ENCODE measurements at places on chromosomes 13 and 19. TPM values are rescaled to one million over a fixed set of nuclear protein-coding genes. Genes with fewer than 3 reads are reported as not detected.

- no peak for DNase-seq
These were observed 338.5 kb upstream of the SPRY2 start for GRCh38 chr13:80679423-80679822.

- DNase-seq, result no peak
These were observed 76.8 kb downstream of the FREM2 start for GRCh38 chr13:38763446-38764381.

DNA sequence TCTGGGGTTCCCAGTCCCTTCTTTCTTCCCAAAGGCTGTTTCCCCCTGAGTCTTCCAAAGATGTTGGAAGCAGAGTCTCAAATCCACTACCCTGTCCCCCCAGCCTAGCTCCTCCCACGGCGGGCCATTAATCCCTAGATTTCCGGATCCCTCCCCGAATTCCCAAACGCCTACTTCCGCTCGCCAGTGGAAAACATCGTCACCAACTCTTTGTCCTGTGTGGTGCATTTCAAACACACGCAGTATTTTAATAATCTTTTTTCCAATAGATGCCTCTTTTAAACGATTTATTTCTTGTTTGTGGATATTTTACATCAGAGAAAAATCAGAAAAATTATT lies 610 bp downstream of the ZNF791 start:
- DNase-seq, result no peak

GRCh38 chr13:38166116-38166515 lies 183.5 kb upstream of the UFM1 start:
- no peak for DNase-seq

- no peak for DNase-seq
These were observed 6.8 kb upstream of the CCDC124 start for GRCh38 chr19:17926044-17926443.

DNA sequence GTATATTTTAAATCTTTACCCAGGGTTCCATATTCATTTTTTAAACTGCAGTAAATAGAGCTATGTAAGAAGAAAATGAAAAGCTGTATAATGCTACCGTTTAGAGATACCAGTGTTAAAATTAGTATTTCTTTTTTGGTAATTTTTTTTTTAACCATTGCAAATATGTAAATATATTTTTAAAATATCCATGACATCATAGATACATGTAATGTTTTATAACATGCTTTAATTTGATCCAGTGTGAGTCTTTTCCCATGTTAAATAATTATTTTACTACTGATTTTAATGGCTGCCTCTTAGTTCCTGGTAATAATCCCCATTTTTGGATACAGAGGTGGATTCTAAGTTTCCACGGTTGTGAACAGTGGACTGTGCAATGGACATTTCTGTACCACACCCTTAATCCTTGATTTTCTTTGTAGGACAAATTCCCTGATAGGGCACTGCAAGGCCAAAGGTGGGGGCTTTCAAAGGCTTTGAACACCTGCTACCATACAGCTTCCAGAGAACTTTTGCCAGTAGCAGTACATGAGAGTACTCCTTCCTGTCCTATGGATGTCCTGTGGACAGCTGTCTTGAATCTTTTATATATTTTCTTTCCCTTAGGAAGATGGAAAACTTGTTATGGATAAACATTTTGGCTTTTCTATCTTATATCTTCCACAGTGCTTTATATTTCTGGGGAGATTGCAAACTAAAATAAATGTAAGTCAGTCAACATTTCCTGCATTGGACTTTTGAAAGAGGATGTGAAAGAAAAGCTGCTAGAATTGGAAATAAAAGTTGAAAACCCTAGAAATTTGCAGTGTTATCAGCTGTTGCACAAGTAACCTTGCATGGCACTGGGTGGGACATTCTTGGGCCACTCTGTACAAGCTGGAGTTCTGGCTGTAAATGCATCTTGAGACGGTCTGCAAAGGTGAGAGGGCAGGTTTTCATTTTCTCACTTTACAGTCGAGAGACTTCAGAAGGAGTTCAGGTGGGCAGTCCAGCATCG lies 46.8 kb downstream of the ARHGEF7 start:
- no peak for DNase-seq

GRCh38 chr13:94914895-94915294 lies 202.6 kb upstream of the SOX21 start:
- DNase-seq, result no peak

GRCh38 chr13:21330126-21330861 lies 128.8 kb downstream of the ZDHHC20 start:
- no peak for DNase-seq

DNA sequence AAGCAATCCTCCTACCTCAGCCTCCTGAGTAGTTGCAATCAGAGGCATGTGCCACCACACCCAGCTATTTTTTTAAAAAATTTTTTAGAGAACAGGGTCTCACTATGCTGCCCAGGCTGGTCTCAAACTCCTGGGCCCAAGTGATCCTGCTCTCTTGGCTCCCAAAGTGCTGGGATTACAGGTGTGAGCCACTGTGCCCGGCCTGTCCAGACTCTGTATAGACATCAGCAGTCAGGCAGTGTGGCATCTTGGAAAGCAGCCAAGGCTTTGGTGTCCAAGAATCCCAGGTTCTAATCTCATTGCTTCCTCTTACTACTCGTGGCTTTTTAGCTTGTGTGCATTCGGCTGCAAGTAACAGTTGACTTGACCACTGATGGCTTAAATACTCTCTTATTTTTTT lies 43.4 kb downstream of the BICRA start:
- DNase-seq, result no peak

- DNase-seq, result no peak
These were observed 431.9 kb downstream of the COG6 start for GRCh38 chr13:40087091-40088002.

- DNase-seq, result no peak
These were observed 621 bp downstream of the FBL start for GRCh38 chr19:39845584-39845932.

GRCh38 chr13:37685206-37685605 lies 86.6 kb upstream of the POSTN start:
- DNase-seq, result no peak

- DNase-seq, result no peak
These were observed 678.1 kb downstream of the UQCRFS1 start for GRCh38 chr19:28534766-28535351.

CERS4 gene
- 30.6 TPM for total RNA-seq

KMT2B gene
- 84.3 TPM for total RNA-seq

IRGC gene
- not detected for total RNA-seq

TMIGD2 gene
- 6.9 TPM for total RNA-seq

N4BP2L1 gene
- 51.9 TPM for total RNA-seq

PABPC3 gene
- total RNA-seq, result 1.3 TPM

SHISA7 gene
- not detected for total RNA-seq

PALM gene
- not detected for total RNA-seq

Data from CD4-positive, alpha-beta memory T cell (primary cell).